ENCODE measurements at places on chromosomes 7 and 10.

- no peak for DNase-seq
These were observed 762.3 kb downstream of the AUTS2 start for GRCh38 chr7:70360557-70360956.

DNA sequence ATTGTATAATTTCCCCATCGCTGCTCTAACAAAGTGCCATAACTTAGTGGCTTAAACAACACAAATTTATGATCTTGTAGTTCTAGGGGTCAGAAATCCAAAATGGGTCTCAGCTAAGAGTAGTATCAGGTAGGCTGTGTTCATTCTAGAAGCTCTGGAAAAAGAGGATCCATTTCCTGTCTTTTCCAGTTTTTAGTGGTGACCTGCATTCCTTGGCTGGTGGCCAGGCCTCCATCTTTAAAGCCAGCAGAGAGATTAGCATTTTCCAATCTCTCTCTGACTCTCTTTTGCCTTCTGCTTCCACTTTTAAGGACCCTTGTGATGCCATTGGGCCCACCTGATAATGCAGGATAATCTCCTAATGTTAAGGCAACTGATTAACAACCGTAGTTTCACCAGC, 41.0 kb upstream of the C10orf120 start:
- no peak for DNase-seq

GRCh38 chr10:13648425-13648824, 61.7 kb downstream of the PRPF18 start:
- no peak for DNase-seq

GRCh38 chr10:16559236-16559773, 37.6 kb upstream of the C1QL3 start:
- DNase-seq = no peak

DNA sequence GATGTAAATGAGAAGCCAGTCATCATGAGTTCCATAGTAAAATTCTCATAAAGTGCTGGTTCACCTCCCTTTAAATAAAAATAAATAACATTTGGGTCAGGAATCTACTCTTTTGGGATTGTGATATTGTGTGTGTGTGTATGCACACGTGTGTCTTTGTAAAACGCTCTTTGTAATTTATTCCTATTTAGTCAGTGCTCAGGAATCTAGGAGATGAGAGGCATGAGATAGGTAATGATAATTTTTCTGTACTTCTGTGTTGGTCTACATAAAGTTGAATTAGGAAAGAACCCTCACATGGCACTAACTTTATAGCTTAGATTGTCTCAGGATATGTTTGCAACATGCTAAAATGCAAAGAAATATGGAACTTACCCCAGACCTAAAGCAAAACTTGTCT, 4.9 kb upstream of the CALCR start:
- DNase-seq = no peak

Measured in activated CD8-positive, alpha-beta memory T cell treated with anti-CD3 and anti-CD28 coated beads for 1 hour (primary cell).